ENCODE measurements at places on chromosomes 16 and 17. TPM values are rescaled to one million over a fixed set of nuclear protein-coding genes. Genes with fewer than 3 reads are reported as not detected.

Gene SLC2A4
- 0.09 TPM for total RNA-seq

Gene KRT31
- total RNA-seq: not detected

DNA sequence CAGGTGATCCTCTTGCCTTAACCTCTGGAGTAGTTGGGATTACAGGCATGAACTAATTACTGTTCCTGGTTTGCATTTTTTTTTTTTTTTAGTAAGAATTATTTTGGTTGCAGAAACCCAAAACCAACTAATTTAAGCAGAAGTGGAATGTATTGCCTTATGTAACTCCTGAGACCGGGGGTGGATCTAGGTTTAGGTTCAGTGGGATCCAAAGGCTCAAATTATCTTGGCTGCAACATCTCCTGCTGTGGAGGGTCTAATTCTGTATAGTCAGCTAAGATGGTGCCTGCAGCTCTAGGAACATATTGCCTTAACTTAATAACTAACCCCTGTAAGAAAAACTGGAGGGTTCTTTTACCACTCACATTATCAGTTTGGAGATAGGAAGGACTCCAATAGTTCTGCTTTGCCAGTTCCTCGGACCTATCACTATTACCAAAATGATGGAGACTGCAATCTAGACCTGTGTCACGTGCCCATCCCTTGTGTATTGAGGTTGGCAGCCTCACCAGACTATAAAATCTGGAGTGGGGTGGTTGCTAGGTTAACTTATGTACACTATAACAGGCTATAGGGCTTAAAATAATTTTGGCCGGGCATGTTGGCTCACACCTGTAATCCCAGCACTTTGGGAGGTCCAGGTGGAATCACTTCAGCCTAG lies 8.5 kb downstream of the SNTB2 start:
- no peak for DNase-seq
- no peaks in the 10 kb centered on the region for H3K27me3 ChIP-seq
- no peak overlapping the region for H3K4me3 ChIP-seq
- H3K4me1 ChIP-seq: peaks cover 68% of the 10 kb centered on the region

DNA sequence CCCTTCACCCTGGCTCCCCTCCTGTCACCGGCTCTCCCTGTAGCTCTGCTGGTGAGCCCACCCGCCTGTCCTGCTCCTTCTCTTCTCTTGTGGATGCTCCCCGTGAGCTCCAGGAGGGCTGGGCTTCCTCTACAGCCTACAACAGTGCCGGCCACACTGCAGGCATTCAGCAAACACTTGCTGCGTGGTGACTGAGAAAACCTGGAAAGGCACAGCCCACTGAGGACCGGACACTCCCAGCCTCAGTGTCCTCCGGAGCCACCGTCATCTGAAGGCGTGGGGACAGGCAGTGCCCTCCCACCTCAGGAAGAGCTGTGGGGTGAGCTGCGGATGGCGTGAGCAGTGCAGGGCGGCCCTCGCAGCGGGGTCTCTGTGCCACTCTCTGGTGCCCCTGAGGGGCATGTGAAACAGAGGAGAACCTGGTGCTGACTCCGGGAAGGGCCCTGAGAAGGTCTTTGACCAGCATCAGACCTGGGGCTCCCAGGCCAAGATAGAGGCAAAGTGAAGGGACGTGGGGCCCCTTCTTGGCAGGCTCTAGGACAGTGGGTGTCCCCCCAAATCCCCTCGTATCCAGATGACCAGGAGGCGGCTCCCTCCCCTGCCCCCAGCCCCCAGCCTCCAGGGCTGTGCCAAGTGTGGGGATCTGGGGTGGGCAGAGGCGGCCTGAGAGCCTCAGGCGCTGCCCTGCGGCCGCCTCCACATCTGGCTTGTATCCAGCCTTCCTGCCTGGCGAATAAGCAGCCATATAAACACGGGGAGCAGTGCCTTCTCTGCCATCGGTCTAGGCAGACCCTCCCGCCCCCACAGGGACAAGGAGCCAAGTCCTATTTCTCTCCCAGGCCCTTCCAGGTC lies 44.0 kb upstream of the PABPN1L start:
- H3K36me3 ChIP-seq: no peaks in the 10 kb centered on the region
- H3K27me3 ChIP-seq: peaks cover 12% of the 10 kb centered on the region
- H3K4me1 ChIP-seq: peaks cover 5% of the 10 kb centered on the region
- DNase-seq: no peak
- no peak overlapping the region for H3K4me3 ChIP-seq

GRCh38 chr16:48479955-48480354 lies 94.7 kb upstream of the SIAH1 start:
- peaks cover 17% of the 10 kb centered on the region for H3K27me3 ChIP-seq
- no peak overlapping the region for H3K4me3 ChIP-seq
- H3K36me3 ChIP-seq: no peaks in the 10 kb centered on the region
- DNase-seq: no peak
- H3K4me1 ChIP-seq: no peaks in the 10 kb centered on the region

- no peak overlapping the region for H3K4me3 ChIP-seq
- no peaks in the 10 kb centered on the region for H3K36me3 ChIP-seq
- H3K27ac ChIP-seq: peak overlapping the region; percentile 61
- H3K27me3 ChIP-seq: no peaks in the 10 kb centered on the region
These were observed 4.4 kb downstream of the CRLF3 start for GRCh38 chr17:30819971-30820705.

DNA sequence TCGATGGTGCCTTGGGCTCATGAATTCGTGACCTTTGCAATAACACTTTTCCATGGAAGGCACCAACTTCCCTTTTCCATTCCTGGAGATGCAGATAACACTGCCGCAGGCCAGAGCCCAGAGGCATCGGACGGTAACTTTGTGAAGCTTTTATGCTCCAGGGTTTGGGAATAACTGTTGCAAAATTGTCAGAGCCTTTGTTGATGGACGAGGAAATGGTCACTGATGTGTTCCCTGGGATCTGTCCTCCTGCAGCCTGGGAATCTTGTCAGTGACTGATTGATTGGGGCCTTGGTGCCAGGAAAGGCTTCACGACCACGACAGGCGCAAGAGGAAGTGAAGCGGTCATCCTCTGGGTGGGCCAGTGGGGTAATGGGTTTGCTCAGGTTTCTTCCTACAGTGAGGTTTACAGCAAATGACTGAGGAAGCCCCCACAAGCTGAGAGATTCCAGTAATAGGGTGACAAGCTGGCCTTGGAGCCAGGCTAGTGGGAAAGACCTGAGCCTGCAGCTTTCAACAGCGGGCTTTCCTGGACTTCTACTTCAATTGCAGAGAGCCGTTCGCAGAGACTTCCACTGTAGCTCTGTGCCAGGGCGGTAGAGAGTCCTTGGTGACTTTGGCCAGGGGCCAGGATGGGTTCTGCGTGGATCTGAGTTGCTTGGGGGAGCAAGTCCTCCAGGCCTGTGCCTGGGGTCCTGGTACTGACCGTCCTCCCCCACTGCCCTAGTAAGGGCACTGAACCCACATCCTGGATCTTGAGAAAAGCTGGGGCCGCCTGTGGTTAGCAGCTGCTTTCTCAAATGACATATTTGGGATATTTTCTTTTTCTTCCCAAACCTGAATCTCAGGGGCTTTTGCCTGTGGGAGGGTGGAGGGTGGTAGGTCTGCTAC lies 37.6 kb downstream of the PGS1 start:
- H3K4me1 ChIP-seq: peaks cover 34% of the 10 kb centered on the region
- no peak for DNase-seq
- no peak overlapping the region for H3K27ac ChIP-seq
- H3K27me3 ChIP-seq: no peaks in the 10 kb centered on the region

DNA sequence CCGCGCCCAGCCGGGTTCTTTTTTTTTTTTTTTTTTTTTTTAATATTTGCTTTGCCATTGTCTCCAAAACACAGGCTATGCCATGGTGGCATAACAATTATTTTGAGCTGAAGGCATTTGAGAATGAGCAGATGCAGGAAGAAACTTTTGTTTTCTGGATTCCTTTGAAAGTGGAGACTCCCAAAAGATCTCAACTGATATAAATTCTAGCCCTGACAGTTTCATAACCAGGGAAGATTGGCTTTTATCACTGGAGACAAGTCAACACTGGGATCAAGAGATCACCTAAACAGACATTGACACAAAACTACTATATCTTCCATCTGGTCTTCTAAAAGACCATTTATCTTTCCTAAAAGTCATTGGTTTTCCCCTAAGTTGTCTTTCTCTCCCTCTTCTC lies 10.1 kb upstream of the PRKCA start:
- H3K27me3 ChIP-seq: peaks cover 6% of the 10 kb centered on the region
- H3K36me3 ChIP-seq: no peaks in the 10 kb centered on the region
- H3K4me1 ChIP-seq: no peaks in the 10 kb centered on the region
- H3K27ac ChIP-seq: no peak overlapping the region
- DNase-seq: no peak
- no peak overlapping the region for H3K4me3 ChIP-seq

DNA sequence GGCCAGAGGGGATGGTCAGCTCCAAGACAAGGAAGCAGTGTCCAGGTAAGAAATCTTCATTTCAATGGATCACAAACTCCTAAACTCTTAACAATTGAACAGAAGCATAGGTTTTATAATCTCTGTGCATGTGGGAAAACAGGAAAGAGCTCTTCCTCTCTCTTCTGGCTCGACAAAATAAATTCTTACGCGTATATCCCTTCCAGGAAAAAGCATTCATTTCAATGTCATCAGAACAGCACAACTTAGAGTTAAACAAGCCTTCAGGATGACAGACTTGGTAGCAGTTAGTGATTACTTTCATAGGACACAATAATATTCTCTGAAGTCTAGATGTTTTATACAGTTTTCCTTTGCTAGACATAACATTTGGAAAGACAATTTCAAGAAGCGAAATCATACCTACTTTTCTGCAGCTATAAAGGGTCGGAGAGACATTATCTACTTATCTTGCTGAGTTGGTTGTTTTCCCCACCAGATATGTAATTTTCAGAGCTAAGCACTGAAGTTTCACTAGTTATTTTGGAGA lies 19.3 kb upstream of the SLC35G3 start:
- DNase-seq: no peak
- H3K27ac ChIP-seq: no peak overlapping the region
- H3K36me3 ChIP-seq: no peaks in the 10 kb centered on the region
- peaks cover 16% of the 10 kb centered on the region for H3K27me3 ChIP-seq

Gene FBXO47
- not detected for total RNA-seq

GRCh38 chr16:3951861-3952736 lies 71.6 kb upstream of the CREBBP start:
- H3K4me3 ChIP-seq: peak overlapping the region; percentile 92
- DNase-seq: no peak
- peaks cover 37% of the 10 kb centered on the region for H3K4me1 ChIP-seq
- H3K27me3 ChIP-seq: peaks cover 4% of the 10 kb centered on the region
- H3K27ac ChIP-seq: peak overlapping the region; percentile 63
- peaks cover 13% of the 10 kb centered on the region for H3K36me3 ChIP-seq

DNA sequence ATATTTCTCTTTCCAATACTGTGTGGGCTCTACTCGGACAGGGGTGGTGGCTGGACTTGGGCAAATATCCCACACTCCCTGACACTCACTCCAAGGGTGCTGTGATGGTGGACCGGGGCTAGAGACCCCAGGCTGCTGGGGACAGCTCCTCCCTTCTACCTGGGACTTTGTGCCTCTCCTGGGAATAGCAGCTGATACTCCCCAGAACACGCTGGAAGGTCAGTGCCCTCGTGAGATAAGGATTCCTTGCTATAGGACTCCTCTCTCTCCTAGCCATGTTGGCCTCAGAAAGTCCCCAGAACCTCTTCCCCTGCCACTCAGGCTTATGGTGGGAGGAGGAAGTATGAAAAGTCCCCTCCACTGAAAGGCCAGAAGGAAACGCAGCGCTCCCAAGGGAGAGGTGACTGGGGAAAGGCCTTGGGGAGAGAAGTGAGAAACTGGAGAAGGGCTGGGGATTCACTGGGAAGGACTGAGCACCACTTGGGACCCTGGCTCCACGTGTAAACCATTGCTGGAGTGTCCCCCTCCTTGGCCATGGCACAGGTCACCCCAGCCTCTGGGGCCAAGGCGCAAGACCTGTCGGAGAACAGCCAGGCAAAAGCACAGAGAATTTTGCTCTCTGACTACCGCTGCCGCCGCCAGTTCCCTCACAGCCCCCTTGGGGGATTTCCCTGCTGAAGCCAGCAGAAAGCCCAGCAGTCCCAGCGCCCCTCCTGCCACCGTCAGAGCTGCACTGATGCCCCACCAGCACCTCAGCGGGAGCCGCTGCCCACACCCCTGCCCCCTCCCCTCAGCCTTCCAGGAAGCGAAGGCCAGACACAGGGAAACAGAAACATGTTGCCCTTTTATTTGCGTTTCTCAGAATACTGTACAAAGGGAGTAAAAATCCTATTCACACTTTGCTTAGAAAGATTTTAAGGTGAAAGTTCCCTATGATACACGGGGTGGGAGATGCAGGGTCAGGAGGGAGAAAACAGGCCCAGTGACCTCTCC lies 2.1 kb upstream of the GSDMB start:
- DNase-seq: no peak
- peaks cover 17% of the 10 kb centered on the region for H3K4me1 ChIP-seq
- H3K4me3 ChIP-seq: no peak overlapping the region
- no peaks in the 10 kb centered on the region for H3K27me3 ChIP-seq
- H3K36me3 ChIP-seq: peaks cover 6% of the 10 kb centered on the region

Gene PRSS22
- total RNA-seq: not detected

Gene SEZ6L2
- 1.3 TPM for total RNA-seq

GRCh38 chr16:85600530-85601271 lies 12.4 kb upstream of the GSE1 start:
- H3K4me3 ChIP-seq: no peak overlapping the region
- H3K36me3 ChIP-seq: no peaks in the 10 kb centered on the region
- peaks cover 9% of the 10 kb centered on the region for H3K4me1 ChIP-seq
- H3K27me3 ChIP-seq: no peaks in the 10 kb centered on the region
- DNase-seq: no peak

Gene SLX1A
- total RNA-seq: 7.0 TPM

Data from HFFc6 (cell line).